CD4-positive, alpha-beta T cell treated with Interleukin-15 for 1 hour (primary cell): ENCODE measurements at places on chromosomes 3 and 15.

GRCh38 chr3:120645083-120645845, 36.8 kb downstream of the HGD start:
- no peak for DNase-seq

DNA sequence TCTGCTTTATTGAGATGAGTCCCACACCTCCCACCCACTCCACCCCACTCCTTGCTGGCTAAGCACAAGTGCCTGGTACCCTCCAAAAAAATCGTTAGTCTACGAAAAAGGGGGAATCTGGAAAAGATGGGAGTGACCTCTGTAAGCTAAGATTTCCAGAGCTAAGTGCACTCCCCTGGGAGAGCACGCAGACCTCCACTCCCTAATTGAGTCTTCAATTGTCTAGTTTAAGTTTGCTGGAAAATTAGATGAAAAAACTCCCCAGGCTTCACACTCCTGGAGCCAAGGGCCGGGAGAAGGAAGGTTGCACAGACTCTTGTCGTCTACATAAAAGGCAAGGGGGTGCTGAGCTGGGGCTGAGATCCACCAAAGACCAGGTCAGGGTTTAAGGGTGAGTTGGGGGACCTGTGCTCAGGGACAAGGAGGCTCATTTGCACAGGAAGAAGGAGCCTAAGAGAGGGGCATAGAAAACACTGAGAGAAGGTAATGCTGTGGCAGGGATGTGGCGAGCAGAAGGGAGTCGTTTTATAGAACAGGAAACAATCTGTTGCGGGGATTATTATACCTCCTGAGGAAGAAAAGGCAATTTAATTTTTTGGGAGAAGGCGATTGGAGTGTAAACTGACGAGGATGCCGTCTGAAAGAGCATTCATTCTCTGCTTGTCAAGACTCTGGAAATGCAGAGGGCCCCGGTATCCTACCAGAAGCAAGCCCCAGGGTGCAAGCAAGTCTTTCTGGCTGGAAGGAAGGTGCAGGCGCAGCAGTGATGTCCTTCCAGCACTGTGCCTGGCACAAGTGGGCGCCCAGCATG, 126.5 kb upstream of the DLG1 start:
- no peak for DNase-seq

GRCh38 chr3:125140011-125140817, 72.3 kb downstream of the SLC12A8 start:
- no peak for DNase-seq

- DNase-seq = no peak
Measured at GRCh38 chr3:109270779-109271178, 45.5 kb downstream of the DPPA2 start.

GRCh38 chr15:71971905-71972304, 146.0 kb downstream of the MYO9A start:
- DNase-seq = no peak

DNA sequence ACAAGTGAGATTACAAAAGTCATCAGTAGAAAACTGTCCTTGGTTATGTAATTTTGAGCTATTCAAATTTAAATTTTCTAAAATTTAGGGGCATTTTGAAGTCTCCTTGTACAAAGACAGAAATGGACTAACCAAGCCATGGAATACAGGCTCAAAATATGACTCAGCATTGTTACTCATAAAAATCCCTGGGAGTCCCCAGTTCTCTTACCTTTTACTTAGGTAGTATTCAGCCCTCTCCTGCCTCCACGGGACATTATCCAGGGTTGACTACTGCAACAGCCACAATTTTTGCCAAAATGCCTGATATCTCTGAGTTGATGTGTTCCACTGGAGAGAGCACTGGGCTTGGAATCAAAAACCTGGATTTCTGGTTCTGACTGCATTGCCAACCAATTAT, 25.0 kb downstream of the CLDN18 start:
- DNase-seq = no peak

GRCh38 chr3:138470687-138471086, 36.3 kb downstream of the ESYT3 start:
- no peak for DNase-seq

- DNase-seq = no peak
Measured at GRCh38 chr3:94311651-94312050, 248.8 kb downstream of the NSUN3 start.

DNA sequence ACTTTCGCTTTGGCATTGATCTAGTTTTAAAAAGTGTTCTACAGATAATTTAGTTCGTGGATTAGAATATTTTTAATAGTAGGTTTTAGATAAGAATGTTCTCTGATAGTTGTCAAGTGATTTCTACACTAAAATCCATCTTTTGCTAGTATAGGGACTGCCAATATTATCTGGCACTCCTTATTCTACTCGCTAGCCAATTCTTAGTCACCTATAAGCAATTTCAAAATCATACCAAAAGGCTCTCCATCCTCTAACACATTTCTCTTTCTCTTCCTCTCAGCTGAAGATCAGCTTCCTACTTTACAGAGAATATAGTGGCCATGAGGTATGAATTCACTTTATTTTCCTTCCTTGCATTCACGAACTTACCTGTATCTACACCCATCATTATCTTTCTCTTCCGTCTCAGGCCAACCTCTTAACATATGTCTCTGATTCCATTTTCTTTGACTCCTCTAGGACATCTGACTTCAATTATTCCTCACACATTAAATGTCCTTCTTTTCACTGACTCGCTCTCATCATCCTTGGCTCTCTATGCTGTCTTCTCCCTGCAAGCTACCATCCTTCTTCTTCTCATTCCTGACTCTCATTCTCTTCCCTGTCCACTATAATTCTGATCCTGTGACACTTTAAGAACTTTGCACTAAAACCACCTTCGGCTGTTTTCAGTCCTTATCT, 35.5 kb downstream of the C3orf80 start:
- no peak for DNase-seq

- no peak for DNase-seq
Measured at GRCh38 chr15:92928225-92928750, 28.2 kb downstream of the CHD2 start.

- no peak for DNase-seq
Measured at GRCh38 chr15:25877681-25878080, 14.6 kb upstream of the ATP10A start.

GRCh38 chr15:95609096-95609495, 721.4 kb upstream of the NR2F2 start:
- no peak for DNase-seq

DNA sequence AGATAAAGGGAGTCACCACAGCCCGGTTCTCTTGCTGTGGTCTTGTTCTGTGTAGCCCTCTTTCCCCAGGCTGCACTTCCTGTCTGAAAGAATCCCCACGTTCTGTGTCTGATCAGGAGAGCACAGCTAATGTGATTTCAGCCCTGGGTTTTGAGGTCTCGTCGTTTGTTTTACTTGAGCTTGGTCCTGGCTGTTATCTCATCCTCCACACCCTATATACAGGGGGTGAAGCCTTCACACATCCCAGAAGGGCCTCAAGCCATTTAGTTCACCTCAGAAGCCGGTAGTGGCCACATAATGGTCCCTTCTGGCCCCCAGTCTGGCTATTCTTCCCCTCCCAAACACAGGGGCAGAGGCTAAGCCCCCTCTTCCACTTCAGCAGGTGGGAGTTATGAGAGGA, 115.6 kb downstream of the PDE8A start:
- no peak for DNase-seq

DNA sequence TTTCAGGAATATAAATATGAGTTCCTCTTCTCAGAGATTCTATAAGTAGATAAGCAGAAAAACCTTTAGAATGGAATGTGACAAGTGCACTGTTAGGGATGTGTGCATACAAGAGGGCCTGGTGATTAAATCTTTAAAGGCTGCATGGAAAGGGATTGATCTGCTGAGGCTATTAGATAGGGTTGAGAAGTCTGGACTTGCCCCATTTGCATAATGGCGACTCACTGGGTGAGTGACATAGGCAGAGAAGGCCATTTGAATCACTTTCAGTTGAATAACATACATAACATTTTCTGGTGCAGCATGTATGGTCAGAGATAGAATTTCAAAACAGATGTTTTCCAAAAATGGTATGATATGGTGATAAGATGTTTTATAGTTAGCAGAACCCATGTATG, 156.9 kb downstream of the ZNF621 start:
- DNase-seq = no peak

- no peak for DNase-seq
Measured at GRCh38 chr3:52140000-52140399, 14.2 kb downstream of the POC1A start.
